Endothelial cell of umbilical vein (primary cell): ENCODE measurements at places on chromosomes 11 and 22. TPM values are rescaled to one million over a fixed set of nuclear protein-coding genes. Genes with fewer than 3 reads are reported as not detected.

GRCh38 chr11:29879560-29879959, 137.3 kb downstream of the KCNA4 start:
- H3K27me3 ChIP-seq = no peaks in the 10 kb centered on the region
- no peaks in the 10 kb centered on the region for H3K36me3 ChIP-seq
- H3K4me1 ChIP-seq = no peaks in the 10 kb centered on the region
- H3K27ac ChIP-seq = no peak overlapping the region

DNA sequence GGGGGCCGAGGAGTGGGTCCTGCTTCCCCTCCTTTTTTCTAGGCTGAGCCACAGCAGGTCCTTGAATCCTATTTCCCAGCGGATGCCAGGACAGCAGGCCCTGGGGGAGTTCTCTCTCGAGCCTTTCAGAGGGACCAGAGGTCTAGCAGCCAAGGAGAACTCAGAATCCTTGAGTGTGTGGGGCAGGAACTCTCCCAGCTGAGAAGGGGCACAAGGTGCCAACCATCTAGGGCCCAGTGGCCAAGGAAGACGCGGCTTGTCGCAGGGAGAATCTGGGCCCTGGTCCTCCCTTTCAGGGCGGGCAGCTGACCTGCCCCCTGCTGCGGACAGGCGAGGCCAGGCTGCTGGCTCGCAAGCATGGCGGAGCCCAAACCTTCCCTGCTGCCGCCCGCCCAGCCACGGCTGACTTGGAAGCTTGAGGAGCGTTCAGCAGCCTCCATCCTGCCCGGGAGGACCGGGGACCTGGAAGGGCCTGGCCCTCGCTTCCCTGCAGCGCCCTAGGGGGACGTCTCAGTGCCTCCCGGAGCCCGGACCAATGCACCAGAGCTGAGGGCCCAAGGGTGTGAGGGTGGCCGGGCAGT, 972 bp upstream of the TSSC4 start:
- peak overlapping the region; percentile 99 for H3K27ac ChIP-seq
- peak overlapping the region; percentile 53 for H3K4me3 ChIP-seq
- no peak for DNase-seq
- peaks cover 18% of the 10 kb centered on the region for H3K4me1 ChIP-seq

- DNase-seq = no peak
- H3K27me3 ChIP-seq = no peaks in the 10 kb centered on the region
- no peaks in the 10 kb centered on the region for H3K4me1 ChIP-seq
Observed at GRCh38 chr22:22750335-22751042, 106.1 kb downstream of the GGTLC2 start.

The KCNQ1 gene
- polyA plus RNA-seq = 0.07 and 0.08 TPM in 2 replicates

DNA sequence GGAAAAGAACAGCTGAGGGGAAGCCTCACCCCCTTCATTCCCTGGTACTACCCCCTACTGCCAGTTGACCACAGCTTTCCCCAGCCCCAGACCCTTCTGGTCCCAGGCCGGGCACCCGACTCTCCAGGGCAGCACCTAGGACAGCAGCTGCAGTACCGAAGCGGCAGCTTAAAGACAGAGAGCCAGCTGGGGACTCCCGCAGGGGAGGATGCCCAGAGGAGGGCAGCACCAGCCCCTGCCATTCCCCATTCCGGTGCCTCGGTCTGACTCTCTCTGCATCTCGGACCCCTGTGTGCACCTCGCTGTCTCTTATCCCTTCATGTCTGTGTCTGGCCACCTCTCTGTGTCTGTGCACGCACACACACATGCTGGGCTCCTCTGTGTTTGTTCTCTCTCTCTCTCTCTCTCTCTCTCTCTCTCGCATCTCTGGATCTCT, 9.4 kb downstream of the IGSF9B start:
- H3K36me3 ChIP-seq = no peaks in the 10 kb centered on the region
- peak; percentile 20 for DNase-seq
- H3K4me3 ChIP-seq = no peak overlapping the region
- no peak overlapping the region for H3K27ac ChIP-seq
- H3K27me3 ChIP-seq = peaks cover 19% of the 10 kb centered on the region
- no peaks in the 10 kb centered on the region for H3K4me1 ChIP-seq

- no peaks in the 10 kb centered on the region for H3K4me1 ChIP-seq
- H3K4me3 ChIP-seq = no peak overlapping the region
- no peak for DNase-seq
- H3K36me3 ChIP-seq = no peaks in the 10 kb centered on the region
- H3K27ac ChIP-seq = no peak overlapping the region
- peaks cover 19% of the 10 kb centered on the region for H3K27me3 ChIP-seq
Observed at GRCh38 chr22:42427167-42427566, 5.0 kb downstream of the NFAM1 start.

GRCh38 chr11:125578783-125579182, 9.5 kb downstream of the EI24 start:
- H3K4me1 ChIP-seq = no peaks in the 10 kb centered on the region
- H3K27ac ChIP-seq = no peak overlapping the region
- H3K4me3 ChIP-seq = no peak overlapping the region
- H3K27me3 ChIP-seq = no peaks in the 10 kb centered on the region

- H3K27ac ChIP-seq = no peak overlapping the region
- H3K36me3 ChIP-seq = no peaks in the 10 kb centered on the region
- DNase-seq = no peak
- H3K4me1 ChIP-seq = peaks cover 17% of the 10 kb centered on the region
- no peaks in the 10 kb centered on the region for H3K27me3 ChIP-seq
- no peak overlapping the region for H3K4me3 ChIP-seq
Observed at GRCh38 chr22:36191106-36191836, 10.3 kb downstream of the APOL4 start.

The CWF19L2 gene
- polyA plus RNA-seq = 1.1 and 1.4 TPM in 2 replicates

DNA sequence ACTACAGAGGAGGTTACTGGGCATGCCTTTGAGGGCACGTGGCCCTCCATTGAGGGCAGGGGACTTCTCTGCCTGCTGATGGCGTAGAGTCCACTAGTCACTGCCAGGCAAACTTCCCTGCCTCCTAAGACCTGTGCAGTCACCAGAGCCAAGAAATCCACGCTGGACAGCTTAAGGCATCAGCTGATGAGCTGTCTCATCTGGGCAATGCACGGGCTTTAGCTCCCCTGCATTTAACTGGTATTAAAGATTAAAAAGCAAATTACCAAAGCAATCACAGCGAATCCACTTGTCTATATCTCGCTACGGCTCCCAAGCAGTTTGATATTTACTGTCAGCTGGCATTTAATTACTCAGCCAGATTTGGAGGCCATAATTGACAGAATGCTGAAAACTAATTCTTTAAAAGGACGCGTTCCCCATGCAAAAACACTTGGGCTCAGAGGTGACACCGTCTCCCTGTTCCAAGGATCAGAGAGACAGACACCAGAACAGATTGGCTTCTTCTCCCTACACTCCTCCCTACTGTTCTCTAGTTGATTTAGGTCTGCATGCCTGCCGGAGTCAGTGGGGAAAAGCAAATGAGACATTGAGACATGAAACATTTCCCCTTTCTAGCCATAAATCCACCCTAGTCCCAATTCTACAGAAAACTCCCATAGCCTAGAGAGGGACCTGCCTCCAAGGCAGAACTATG, 68.5 kb downstream of the SPATA19 start:
- no peak overlapping the region for H3K4me3 ChIP-seq
- H3K27ac ChIP-seq = no peak overlapping the region
- DNase-seq = no peak
- H3K4me1 ChIP-seq = no peaks in the 10 kb centered on the region
- H3K27me3 ChIP-seq = no peaks in the 10 kb centered on the region
- H3K36me3 ChIP-seq = no peaks in the 10 kb centered on the region

GRCh38 chr11:19526119-19526518, 186.5 kb upstream of the NAV2 start:
- no peaks in the 10 kb centered on the region for H3K36me3 ChIP-seq
- H3K4me3 ChIP-seq = no peak overlapping the region
- no peak overlapping the region for H3K27ac ChIP-seq
- H3K27me3 ChIP-seq = peaks cover 2% of the 10 kb centered on the region
- H3K4me1 ChIP-seq = no peaks in the 10 kb centered on the region
- DNase-seq = no peak

The BCO2 gene
- 0.58 and 0.60 TPM in 2 replicates for polyA plus RNA-seq

- H3K4me3 ChIP-seq = no peak overlapping the region
- no peak for DNase-seq
- H3K27ac ChIP-seq = no peak overlapping the region
- H3K27me3 ChIP-seq = no peaks in the 10 kb centered on the region
- no peaks in the 10 kb centered on the region for H3K36me3 ChIP-seq
Observed at GRCh38 chr11:109197656-109198055, 224.3 kb upstream of the C11orf87 start.

DNA sequence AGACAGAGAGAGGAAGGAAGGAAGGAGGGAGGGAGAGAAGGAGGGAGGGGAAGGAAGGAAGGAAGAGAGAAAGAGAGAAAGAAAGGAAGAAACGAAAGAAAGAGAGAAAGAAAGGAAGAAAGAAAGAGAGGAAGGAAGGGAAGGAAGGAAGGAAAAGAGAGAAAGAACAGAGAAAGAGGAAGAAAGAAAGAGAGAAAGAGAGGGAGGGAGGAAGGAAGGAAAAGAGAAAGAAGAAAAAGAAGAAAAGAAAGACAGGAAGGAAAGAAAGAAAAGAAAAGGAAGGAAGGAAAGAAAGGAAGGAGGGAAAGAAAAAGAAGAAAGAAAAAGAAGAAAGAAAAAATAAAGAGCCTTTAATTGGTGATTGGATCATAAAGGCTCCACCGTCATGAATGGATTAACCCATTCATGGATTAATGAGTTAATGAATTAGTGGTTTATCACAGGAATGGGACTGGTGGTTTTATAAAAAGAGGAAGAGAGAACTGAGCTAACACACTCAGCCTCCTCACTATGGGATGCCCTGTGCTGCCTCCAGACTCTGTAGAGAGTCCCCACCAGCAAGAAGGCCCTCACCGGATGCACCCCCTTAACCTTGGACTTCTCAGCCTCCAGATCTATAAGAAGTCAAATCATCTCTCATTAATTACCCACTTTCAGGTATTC, 9.0 kb upstream of the PLAAT2 start:
- peaks cover 3% of the 10 kb centered on the region for H3K4me1 ChIP-seq
- no peak for DNase-seq
- H3K27me3 ChIP-seq = no peaks in the 10 kb centered on the region

GRCh38 chr22:44682556-44683168, 19.3 kb upstream of the PRR5 start:
- DNase-seq = no peak
- H3K27me3 ChIP-seq = no peaks in the 10 kb centered on the region
- no peaks in the 10 kb centered on the region for H3K36me3 ChIP-seq
- H3K4me3 ChIP-seq = no peak overlapping the region
- no peak overlapping the region for H3K27ac ChIP-seq
- peaks cover 7% of the 10 kb centered on the region for H3K4me1 ChIP-seq

DNA sequence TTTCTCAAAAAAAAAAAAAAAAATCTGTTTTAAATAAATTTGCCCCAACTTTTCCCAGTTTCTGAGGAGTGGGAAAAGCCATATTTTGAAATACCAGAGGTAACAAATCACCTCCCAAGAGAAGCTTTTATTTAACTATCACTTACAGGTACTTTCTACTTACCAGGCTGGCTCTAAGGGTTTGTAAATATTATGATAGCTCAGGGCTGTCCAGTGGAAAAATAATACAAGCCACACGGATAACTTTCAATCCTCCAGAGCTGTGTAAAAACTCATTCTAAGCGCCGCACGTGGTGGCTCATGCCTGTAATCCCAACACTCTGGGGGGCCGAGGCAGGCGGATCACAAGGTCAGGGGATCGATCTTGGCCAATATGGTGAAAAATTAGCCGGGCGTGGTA, 5.6 kb upstream of the SEC14L4 start:
- H3K36me3 ChIP-seq = no peaks in the 10 kb centered on the region
- H3K4me1 ChIP-seq = no peaks in the 10 kb centered on the region
- DNase-seq = no peak

GRCh38 chr22:39678862-39679490, 108.4 kb downstream of the CACNA1I start:
- no peak overlapping the region for H3K4me3 ChIP-seq
- H3K36me3 ChIP-seq = no peaks in the 10 kb centered on the region
- H3K4me1 ChIP-seq = no peaks in the 10 kb centered on the region
- no peak for DNase-seq
- no peaks in the 10 kb centered on the region for H3K27me3 ChIP-seq
- H3K27ac ChIP-seq = no peak overlapping the region

DNA sequence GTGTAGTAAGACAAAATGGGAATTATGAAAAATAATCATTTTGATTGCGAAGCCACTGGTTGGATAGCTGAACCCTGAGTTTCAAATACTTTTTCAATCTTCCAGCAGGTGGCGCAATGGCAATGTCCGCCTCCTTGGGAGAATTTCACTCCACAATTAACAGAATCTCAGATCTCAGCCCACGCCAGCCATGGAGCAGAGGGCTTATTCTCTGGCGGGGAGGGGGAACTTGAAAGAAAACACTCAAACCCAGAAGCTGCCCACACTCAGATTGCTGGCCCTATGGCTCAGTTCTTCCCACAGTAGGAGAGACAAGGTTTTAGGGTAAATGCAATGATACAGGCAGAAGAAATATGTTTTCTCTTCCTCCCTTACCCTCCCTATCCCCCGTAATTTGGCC, 38.7 kb upstream of the RCN1 start:
- DNase-seq = peak; percentile 61
- H3K36me3 ChIP-seq = no peaks in the 10 kb centered on the region
- H3K4me1 ChIP-seq = no peaks in the 10 kb centered on the region

DNA sequence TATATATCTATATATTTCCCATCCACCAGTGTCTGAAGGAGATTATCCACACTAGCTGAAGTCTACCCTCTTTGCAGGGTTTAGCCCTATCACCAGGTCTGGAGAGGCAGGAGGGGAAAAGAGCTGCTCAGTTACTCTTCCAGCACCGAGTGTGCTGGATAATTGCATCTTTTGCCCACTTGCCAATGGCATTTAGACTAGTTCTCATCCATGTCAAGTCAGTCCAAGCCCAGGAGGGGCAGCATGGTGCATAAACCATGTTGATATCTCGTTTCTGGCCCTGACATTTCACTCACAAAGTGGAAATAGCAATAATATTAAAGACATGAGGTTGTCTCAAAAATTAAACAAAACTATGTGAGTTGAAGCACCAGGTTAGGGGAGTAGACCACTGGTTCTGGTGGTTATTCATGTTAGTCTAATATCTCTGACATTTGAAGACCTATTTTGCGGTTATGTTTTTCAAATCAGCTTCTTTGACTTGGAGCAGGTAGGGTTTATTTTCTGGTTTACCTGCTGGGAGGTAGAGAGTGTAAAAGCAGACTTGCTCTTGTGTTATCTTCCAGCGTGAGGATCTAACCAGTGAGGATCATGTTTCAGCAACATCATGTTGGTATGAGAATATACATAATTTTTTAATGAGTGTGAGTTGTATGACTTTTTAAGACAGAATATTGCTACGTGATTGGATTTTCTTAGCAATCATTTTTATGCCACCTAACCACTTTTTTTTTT, 273.2 kb upstream of the KIRREL3 start:
- H3K36me3 ChIP-seq = no peaks in the 10 kb centered on the region
- no peak for DNase-seq
- H3K4me3 ChIP-seq = no peak overlapping the region
- H3K4me1 ChIP-seq = no peaks in the 10 kb centered on the region

DNA sequence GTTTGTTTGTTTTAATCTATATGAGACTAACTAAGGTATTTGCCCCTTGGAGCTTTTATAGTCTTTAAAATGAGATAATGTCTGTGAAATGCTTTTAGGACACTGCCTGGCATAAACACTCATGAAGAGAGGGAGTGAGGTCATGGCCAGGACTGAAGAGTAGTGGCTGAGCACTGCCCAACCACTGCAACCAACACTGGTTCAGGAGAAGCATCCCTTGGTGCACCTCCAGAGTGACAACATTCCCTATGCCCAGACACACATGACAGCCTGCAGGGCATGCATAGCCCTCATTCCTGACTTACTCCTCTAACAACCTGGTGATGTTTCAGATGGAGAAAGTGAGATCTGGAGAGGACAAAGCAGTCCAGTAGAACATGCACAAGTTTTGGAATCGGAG, 36.1 kb downstream of the ME3 start:
- no peaks in the 10 kb centered on the region for H3K36me3 ChIP-seq
- H3K27me3 ChIP-seq = no peaks in the 10 kb centered on the region
- H3K4me3 ChIP-seq = no peak overlapping the region
- peaks cover 19% of the 10 kb centered on the region for H3K4me1 ChIP-seq
- DNase-seq = no peak

The RFPL3 gene
- not detected in 2 replicates for polyA plus RNA-seq

The OR52A1 gene
- not detected in 2 replicates for polyA plus RNA-seq
